Left ventricle myocardium inferior (tissue), 1 donor: ENCODE measurements at places on chromosomes 2 and 18. TPM values are rescaled to one million over a fixed set of nuclear protein-coding genes. Genes with fewer than 3 reads are reported as not detected.

Gene UGT1A5
- total RNA-seq, result not detected

DNA sequence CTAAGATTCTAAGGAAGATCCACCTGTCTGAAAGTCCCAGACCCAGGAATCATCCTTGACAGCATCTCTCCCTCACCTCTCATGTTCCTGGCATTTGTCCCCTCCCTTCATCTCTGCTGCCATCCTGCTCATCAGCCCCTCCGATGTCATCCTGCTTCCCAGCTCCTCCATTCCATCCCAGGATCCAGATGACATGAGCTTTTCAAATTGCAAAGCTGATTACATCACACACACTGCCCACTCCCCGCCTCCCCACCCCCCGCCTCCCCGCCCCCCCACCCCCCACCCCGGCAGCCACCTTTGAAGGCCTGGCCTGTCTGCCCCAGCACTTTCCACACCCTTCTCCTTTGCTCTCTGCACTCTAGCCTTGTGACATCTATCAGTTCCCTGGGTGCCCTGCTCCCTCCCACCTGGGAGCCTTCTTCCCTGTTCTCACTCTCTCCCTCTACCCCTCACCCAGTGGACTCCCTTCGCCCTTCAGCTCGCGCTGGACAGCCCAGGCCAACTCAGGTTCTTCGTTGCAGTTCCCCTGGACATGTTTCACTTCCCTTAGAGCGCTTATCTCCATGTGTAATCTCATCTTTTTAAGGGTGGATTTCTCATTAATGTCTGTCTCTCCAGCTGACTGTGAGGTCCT is 61.6 kb downstream of the DNMT3A start:
- H3K27me3 ChIP-seq, result no peaks in the 10 kb centered on the region
- H3K27ac ChIP-seq, result no peak overlapping the region
- no peak for DNase-seq
- peaks cover 25% of the 10 kb centered on the region for H3K36me3 ChIP-seq
- no peak overlapping the region for H3K4me3 ChIP-seq
- H3K4me1 ChIP-seq, result peaks cover 56% of the 10 kb centered on the region

DNA sequence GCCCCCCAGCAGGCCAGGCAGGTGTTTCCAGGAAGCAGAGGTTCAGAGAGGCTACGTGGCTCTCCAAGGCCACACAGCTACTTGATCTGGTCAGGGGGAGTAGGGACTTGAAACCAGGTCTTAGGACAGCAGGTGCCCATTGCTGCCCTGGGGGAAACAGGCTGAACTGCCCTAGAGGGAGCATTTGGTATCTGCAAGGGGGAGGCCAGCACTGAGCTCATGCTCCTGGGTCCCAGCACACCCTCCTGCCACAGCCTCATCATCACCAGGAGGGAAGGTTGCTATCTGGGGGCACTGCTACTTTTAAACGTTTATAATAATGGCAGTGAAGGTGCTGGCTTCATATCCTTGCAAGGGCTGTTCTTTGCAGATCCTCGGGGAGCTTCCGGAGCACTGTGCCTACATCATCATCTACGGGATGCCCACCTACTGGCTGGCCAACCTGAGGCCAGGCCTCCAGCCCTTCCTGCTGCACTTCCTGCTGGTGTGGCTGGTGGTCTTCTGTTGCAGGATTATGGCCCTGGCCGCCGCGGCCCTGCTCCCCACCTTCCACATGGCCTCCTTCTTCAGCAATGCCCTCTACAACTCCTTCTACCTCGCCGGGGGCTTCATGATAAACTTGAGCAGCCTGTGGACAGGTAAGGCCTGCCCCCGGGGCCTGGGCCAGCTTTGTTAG is 36.1 kb downstream of the ABCG8 start:
- peaks cover 50% of the 10 kb centered on the region for H3K27me3 ChIP-seq
- no peak overlapping the region for H3K4me3 ChIP-seq
- no peak overlapping the region for H3K27ac ChIP-seq
- no peak for DNase-seq
- no peaks in the 10 kb centered on the region for H3K36me3 ChIP-seq
- H3K4me1 ChIP-seq, result no peaks in the 10 kb centered on the region

- DNase-seq, result peak; percentile 71
- no peaks in the 10 kb centered on the region for H3K4me1 ChIP-seq
- H3K4me3 ChIP-seq, result no peak overlapping the region
- H3K36me3 ChIP-seq, result no peaks in the 10 kb centered on the region
- no peaks in the 10 kb centered on the region for H3K27me3 ChIP-seq
These were observed 172.8 kb downstream of the RDH14 start for GRCh38 chr2:18387441-18388206.

Gene KIF5C
- total RNA-seq, result 0.47 TPM

- no peak for DNase-seq
- H3K27ac ChIP-seq, result no peak overlapping the region
- no peak overlapping the region for H3K4me3 ChIP-seq
- peaks cover 15% of the 10 kb centered on the region for H3K36me3 ChIP-seq
These were observed 34.5 kb downstream of the PTPN4 start for GRCh38 chr2:119794237-119794636.

Gene DNMT3A
- total RNA-seq, result 16.5 TPM

DNA sequence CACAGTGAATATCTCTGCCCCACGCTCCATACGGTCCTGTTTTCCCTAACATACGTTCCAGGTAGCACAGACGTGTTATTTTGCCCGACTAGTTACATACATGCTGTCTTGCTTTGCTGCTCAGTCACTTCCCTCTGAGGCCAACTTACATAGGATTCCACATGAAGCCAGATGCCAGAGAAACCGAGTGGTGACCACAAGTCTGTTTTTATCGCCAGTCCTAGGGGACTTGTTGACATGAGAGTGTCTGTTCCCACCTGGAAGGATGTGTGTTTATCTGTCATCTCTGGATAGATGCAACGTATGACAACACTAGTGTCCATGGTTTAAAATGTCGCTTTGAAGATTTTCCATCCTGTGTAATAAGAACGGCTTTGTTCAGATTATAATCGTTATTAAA is 32.6 kb downstream of the PMAIP1 start:
- H3K27ac ChIP-seq, result no peak overlapping the region
- peaks cover 32% of the 10 kb centered on the region for H3K27me3 ChIP-seq
- H3K4me3 ChIP-seq, result no peak overlapping the region
- no peaks in the 10 kb centered on the region for H3K4me1 ChIP-seq
